NCI-H146 (cell line): ENCODE measurements at places on chromosomes 4 and X.

GRCh38 chrX:110004215-110004614 lies 1.3 kb downstream of the TMEM164 start:
- no peak for DNase-seq

DNA sequence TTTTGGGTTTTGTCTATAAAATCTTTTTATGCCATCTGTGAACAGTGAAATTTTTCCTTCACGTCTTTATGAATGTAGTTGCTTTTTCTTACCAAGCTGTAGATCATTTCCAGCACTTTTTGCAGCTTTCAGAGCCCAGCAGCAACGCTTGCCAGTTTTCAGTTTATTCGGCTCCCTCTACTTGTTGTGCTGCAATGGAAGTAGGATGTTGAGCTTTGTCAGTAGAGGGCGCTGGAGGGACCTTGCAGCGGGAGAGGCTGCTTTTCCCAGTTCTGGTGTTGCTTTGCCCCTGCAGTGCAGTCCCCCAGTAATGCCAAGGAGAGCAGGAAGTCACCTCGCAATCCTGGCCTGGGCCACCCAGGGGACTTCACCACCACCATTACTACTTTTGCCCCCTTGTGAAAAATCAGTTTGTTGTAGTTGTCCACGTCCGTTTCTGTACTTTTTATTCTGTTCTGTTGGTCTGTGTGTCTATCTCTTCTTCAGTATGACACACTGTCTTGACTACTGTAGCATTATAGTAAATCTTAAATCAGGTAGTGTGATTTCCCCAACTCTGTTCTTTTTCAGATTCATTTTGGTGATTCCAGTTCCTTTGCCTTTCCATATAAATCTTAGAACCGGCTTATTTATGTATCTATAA lies 21.8 kb downstream of the CMC4 start:
- peak; percentile 36 for DNase-seq

DNA sequence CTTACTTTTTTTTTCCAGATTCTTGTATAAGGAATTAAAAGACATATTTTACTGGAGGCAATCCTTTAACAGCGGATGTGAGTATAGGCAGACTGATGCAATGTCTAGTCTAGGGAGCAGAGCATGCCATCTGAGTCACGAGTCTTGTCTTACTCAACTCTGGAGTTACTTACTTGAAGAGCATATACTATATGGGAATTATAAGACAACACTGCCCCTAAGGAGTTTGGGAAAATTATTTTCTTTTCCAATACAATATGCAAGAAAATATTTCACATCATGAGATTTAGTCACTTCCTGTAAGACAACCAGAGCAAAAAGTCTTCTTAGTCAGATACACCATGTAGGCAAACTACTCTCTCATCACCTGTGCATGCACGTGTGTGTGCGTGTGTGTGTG lies 537.3 kb upstream of the FTHL17 start:
- no peak for DNase-seq

GRCh38 chrX:68826113-68826980 lies 2.5 kb upstream of the EFNB1 start:
- no peak for DNase-seq

DNA sequence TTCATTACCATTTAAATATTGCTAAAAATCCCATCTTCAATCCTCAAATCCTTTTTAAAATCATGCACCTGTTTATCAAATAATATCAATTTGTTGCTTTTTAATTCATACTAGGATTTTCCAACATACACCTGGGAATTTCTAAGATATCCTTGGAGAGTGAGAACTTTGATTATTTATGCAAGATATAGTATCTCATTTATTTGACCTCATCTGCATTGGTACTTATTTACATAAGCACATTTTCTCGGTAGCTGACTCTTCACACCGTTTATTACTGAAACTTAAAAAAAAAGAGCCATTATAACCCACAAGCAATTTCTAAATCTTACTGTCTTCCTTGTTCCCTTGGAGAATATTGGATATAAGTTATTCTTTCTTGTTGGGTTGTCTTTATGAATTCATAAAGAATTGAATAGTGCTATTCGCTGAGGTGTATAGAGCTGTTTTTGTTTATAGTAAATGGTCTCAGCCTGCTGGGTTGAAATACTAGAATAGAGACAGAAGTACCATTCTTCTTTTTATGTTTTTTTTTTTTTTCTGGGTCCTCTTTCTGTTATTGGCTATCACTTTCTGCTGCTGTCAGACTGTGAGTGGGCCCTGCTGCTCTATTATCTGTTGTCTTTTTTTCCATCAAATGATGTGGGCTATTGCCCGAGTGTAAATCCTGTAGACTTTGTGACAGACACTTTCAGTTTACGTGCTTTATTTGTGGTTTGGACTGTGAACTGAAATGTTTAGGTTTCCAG lies 2.9 kb downstream of the UGT8 start:
- DNase-seq = peak; percentile 32

GRCh38 chr4:37953620-37954293 lies 6.4 kb upstream of the PTTG2 start:
- DNase-seq = no peak

DNA sequence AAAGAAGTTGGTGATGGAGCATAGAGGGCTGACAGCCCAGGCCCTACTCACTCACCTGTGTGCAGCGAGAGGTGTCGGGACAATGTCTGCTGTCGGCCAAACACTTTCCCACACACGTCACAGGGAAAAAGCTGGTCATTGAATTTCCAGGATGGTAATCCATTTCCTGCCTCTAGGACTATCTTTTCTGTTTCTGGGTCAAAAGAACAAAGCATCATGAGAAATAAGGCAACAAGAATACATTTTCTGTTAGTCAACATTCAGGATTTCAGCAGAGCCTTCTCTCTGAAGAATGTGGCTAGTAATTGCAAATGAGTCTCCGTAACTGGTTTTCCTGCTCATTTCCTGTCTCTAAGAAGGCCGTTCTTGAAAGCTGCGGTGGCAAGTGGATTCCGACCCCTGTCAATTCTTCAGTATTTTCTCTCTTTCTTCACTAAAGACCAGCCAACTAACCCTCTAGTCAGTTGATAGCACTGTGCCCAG lies 99.4 kb downstream of the C4orf51 start:
- no peak for DNase-seq
